ENCODE measurements at places on chromosomes 5 and 9.

- peaks cover 28% of the 10 kb centered on the region for H3K4me1 ChIP-seq
- H3K27ac ChIP-seq, result no peak overlapping the region
- no peaks in the 10 kb centered on the region for H3K27me3 ChIP-seq
- H3K4me3 ChIP-seq, result no peak overlapping the region
- H3K36me3 ChIP-seq, result no peaks in the 10 kb centered on the region
- DNase-seq, result no peak
Observed at GRCh38 chr5:1136814-1137213, 25.0 kb upstream of the SLC12A7 start.

- H3K4me1 ChIP-seq, result no peaks in the 10 kb centered on the region
- H3K27me3 ChIP-seq, result no peaks in the 10 kb centered on the region
- H3K4me3 ChIP-seq, result no peak overlapping the region
- H3K27ac ChIP-seq, result no peak overlapping the region
Observed at GRCh38 chr9:35035851-35036701, 36.3 kb downstream of the VCP start.

- H3K27me3 ChIP-seq, result no peaks in the 10 kb centered on the region
- H3K4me3 ChIP-seq, result no peak overlapping the region
- peaks cover 13% of the 10 kb centered on the region for H3K4me1 ChIP-seq
- DNase-seq, result no peak
Observed at GRCh38 chr5:5784101-5784500, 361.6 kb downstream of the ICE1 start.

- no peak overlapping the region for H3K27ac ChIP-seq
- no peaks in the 10 kb centered on the region for H3K4me1 ChIP-seq
- H3K27me3 ChIP-seq, result no peaks in the 10 kb centered on the region
- DNase-seq, result no peak
- no peak overlapping the region for H3K4me3 ChIP-seq
Observed at GRCh38 chr9:15048772-15049171, 138.5 kb upstream of the FREM1 start.

DNA sequence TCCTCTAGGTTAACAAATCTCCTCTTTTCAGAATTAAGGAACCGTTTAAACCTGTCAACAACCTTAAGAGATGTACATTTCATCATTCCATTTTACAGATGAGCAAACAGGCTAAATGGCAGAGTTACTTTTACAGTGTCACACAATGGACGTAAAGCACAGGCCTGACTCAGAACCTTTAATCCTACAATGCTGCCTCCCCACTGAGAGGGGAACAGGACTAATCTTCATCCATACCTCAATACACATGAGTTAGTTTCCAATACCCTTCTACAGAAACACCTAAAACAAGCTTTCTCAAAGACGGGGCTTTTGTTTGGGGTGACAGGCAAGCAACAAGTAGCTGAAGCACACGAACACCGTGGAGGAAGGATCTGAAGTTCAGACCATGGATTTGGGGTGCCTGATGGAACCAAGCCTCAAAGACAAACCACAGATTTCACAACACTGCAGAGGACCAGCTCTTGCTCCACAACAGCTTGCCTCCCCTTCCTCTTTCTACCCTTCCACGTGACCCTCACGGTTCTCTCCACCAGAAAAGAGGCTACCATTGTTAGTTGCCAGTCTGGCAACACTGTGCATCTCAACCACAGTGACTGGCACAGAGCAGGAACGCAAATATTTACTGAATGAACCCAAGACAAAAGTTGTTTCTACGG is 1.8 kb downstream of the RNF130 start:
- no peak overlapping the region for H3K4me3 ChIP-seq
- H3K36me3 ChIP-seq, result no peaks in the 10 kb centered on the region
- H3K27ac ChIP-seq, result no peak overlapping the region
- DNase-seq, result no peak

DNA sequence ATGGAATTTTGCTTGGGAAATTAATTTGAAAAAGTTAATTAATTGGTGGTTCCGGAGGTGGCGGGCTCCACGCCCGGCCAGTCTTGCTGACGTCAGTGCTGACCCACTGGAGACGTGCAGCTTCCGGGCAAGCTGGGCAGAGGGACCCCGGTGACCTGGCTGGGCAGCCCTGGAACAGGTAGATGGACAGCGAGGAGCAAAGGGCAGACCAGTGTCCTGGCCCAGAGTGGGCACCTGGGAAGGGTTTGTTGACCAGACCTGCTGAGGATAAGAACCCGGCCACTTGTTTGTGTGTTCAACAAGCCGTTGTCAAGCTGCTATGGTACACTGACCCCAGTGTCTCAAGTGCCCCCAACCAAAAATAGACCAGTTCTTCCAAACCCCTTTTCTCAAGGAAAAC is 17.5 kb downstream of the CXXC5 start:
- no peak overlapping the region for H3K27ac ChIP-seq
- H3K27me3 ChIP-seq, result no peaks in the 10 kb centered on the region
- no peak for DNase-seq
- peaks cover 18% of the 10 kb centered on the region for H3K4me1 ChIP-seq
- H3K4me3 ChIP-seq, result no peak overlapping the region

GRCh38 chr9:30630459-30630858 is 1754.0 kb upstream of the ACO1 start:
- no peaks in the 10 kb centered on the region for H3K27me3 ChIP-seq
- DNase-seq, result no peak
- no peaks in the 10 kb centered on the region for H3K36me3 ChIP-seq

DNA sequence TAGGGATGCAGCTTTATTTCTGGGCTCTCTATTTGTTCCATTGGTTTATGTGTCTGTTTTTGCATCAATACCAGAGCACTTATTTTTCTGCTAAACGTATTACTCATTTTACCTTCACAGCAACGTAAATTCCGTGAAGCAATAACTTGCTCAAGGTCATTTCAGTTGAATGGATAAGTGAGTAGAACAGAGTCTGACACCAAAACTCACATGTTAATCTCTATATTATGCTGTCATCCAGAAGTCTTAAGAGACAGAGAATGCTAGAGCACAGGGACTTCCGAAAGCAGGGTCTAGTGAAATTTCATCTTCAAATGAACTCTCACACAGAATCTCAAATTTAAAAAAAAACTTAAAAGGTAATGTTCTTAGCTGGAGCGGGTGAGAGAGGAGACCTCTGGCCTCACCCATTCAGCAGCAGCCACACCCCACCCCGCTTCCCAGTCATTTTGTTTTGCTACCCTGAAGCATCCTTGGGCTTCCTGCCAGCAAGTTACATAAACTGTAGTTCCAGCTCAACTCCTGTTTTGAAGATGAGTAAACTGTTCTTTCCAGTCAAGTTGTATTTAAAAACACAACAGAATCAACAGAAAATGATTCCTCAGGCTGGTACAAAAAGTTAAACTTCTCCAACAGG is 69.3 kb downstream of the TRIM36 start:
- no peak overlapping the region for H3K27ac ChIP-seq
- H3K27me3 ChIP-seq, result no peaks in the 10 kb centered on the region
- H3K4me3 ChIP-seq, result no peak overlapping the region

- DNase-seq, result no peak
- no peaks in the 10 kb centered on the region for H3K36me3 ChIP-seq
- no peaks in the 10 kb centered on the region for H3K27me3 ChIP-seq
- H3K4me3 ChIP-seq, result no peak overlapping the region
- no peak overlapping the region for H3K27ac ChIP-seq
Observed at GRCh38 chr5:151648988-151649387, 37.7 kb downstream of the SPARC start.

DNA sequence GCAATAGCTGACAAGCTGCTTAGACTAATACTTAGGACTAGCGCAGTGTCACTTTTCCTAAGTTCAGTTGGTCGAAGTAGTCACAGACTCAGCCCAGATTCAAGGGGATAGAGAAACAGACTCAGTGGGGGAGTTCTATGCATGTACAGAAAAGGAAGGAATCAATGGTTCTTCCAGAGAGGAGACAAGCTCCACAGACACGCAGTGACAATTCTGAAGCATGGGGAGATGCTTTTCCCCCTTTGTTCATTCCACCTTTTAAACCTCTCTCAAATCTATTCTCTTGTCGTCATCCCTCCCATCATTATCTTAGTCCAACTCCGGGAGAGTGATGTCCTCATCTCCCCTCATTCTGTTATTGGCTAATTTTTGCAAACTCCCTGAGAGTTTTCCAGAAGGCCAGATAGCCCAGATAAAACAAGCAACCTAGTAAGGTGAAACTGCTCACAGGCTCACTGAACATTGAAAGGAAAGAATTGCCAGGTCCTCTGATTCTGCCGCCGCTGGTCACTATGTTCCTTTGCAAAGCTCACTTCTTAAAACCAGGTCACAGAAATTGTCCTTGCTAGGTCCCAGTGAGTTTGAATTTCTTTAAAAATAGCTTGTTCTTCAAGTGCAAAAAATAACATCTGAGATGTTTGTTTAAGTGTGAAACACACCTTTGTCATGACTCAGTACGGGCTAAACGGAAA is 13.4 kb upstream of the STRBP start:
- no peaks in the 10 kb centered on the region for H3K27me3 ChIP-seq
- no peaks in the 10 kb centered on the region for H3K4me1 ChIP-seq
- no peaks in the 10 kb centered on the region for H3K36me3 ChIP-seq
- H3K4me3 ChIP-seq, result no peak overlapping the region
- DNase-seq, result no peak
- H3K27ac ChIP-seq, result no peak overlapping the region

- H3K27ac ChIP-seq, result no peak overlapping the region
- H3K27me3 ChIP-seq, result no peaks in the 10 kb centered on the region
- no peaks in the 10 kb centered on the region for H3K36me3 ChIP-seq
- no peak overlapping the region for H3K4me3 ChIP-seq
- 0 out of 2 replicates have a peak, but pooled peaks cover 6% of the 10 kb centered on the region for H3K4me1 ChIP-seq
Observed at GRCh38 chr5:177113566-177114424, 19.8 kb upstream of the NSD1 start.

DNA sequence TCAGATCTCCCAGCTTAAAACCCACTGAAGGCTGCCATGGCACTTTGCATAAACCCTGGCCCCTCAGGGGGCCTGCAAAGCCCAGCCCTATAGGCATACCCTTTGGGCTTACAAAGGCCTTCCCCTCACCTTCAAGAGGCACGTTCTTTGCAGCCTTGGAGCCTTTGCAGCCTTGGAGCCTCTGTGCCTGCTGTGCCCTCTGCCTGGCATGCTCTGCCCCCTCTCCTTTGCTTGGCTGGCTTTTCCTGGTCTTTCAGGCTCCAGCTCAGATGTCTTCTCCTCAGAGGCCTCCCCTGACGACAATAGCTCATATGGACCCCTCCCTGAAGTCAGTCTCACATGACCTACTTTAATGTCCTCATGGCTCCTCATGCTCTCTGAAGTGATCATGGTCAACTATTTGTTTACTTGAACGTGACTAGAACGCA is 60.3 kb downstream of the CXXC5 start:
- H3K4me3 ChIP-seq, result no peak overlapping the region
- H3K36me3 ChIP-seq, result no peaks in the 10 kb centered on the region
- H3K4me1 ChIP-seq, result peaks cover 4% of the 10 kb centered on the region
- no peak overlapping the region for H3K27ac ChIP-seq
- H3K27me3 ChIP-seq, result 0 out of 2 replicates have a peak, but pooled peaks cover 6% of the 10 kb centered on the region

DNA sequence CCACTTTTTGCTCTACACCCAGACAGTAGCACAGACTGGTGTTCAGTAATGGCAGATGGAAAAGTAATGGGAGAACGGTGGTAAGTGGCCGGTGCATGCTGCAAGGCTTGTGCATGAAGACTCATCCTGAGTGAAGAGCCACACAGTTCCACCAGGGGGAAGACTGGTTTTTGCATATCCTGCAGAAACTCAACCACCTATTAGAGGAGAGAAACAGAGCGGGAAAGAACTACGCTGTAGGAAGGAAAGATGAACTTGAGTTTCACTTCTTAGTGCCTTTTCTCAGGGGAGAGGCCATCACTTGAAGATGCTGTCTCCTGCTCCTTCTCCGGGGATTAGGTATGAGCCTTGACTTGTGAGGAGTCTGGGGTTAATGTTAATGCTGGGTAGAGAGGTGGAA is 9.4 kb upstream of the PRSS3 start:
- no peak overlapping the region for H3K27ac ChIP-seq
- no peaks in the 10 kb centered on the region for H3K36me3 ChIP-seq
- no peak overlapping the region for H3K4me3 ChIP-seq
- no peak for DNase-seq
- no peaks in the 10 kb centered on the region for H3K4me1 ChIP-seq

DNA sequence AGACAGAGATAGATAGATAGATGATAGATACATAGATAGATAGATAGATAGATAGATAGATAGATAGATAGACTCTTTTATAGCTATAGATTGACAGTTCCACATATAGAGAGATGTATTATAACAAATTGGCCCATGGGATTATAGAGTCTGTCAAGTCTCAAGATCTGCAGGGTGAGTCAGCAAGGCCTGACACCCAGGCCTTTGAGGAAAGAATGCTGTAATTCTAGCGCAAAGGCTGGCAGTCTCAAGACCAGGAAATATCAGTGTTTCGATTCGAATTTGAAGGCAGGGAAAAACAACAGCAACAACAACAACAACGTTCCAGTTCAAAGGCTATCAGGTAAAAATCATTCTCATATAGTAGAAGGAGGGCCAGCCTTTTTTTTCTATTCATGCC is 339.2 kb upstream of the CDH9 start:
- H3K36me3 ChIP-seq, result no peaks in the 10 kb centered on the region
- H3K4me3 ChIP-seq, result no peak overlapping the region

DNA sequence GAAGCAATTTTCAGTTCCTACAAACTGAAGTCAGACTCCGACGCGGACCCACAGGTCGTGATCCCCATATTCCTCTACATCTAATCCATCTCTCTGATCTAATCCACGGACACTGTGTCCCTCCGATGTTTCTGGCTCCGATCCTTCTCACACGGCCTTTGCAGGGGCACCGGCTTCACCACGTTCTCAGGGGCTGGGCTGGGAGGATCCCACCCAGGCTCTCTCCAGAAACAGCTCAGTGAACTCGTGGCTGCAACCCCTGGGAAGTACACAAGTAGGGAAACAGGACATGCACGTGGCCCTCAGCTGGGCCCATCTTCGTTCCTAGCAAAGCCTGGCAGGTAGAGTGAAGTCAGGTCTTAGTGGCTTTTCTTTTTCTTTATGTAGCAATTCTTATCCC is 49.1 kb upstream of the OLFM1 start:
- DNase-seq, result no peak
- H3K27me3 ChIP-seq, result peaks cover 90% of the 10 kb centered on the region
- no peaks in the 10 kb centered on the region for H3K36me3 ChIP-seq
- no peak overlapping the region for H3K27ac ChIP-seq

- no peaks in the 10 kb centered on the region for H3K4me1 ChIP-seq
- no peak for DNase-seq
- no peaks in the 10 kb centered on the region for H3K27me3 ChIP-seq
- H3K4me3 ChIP-seq, result no peak overlapping the region
Observed at GRCh38 chr9:104844710-104845109, 80.8 kb downstream of the NIPSNAP3B start.

- DNase-seq, result no peak
- H3K4me3 ChIP-seq, result no peak overlapping the region
- H3K4me1 ChIP-seq, result peaks cover under 1% of the 10 kb centered on the region
- H3K27ac ChIP-seq, result no peak overlapping the region
- no peaks in the 10 kb centered on the region for H3K27me3 ChIP-seq
- no peaks in the 10 kb centered on the region for H3K36me3 ChIP-seq
Observed at GRCh38 chr5:89722538-89722937, 687.0 kb downstream of the CETN3 start.

GRCh38 chr5:168965638-168966037 is 335.3 kb downstream of the SLIT3 start:
- no peaks in the 10 kb centered on the region for H3K27me3 ChIP-seq
- no peak overlapping the region for H3K4me3 ChIP-seq
- DNase-seq, result no peak
- no peaks in the 10 kb centered on the region for H3K36me3 ChIP-seq
- H3K4me1 ChIP-seq, result no peaks in the 10 kb centered on the region

All from MM.1S (cell line).